ENCODE measurements at places on chromosomes 13 and 19. TPM values are rescaled to one million over a fixed set of nuclear protein-coding genes. Genes with fewer than 3 reads are reported as not detected.

GJA3 gene
- polyA plus RNA-seq: 13.6 TPM

DNA sequence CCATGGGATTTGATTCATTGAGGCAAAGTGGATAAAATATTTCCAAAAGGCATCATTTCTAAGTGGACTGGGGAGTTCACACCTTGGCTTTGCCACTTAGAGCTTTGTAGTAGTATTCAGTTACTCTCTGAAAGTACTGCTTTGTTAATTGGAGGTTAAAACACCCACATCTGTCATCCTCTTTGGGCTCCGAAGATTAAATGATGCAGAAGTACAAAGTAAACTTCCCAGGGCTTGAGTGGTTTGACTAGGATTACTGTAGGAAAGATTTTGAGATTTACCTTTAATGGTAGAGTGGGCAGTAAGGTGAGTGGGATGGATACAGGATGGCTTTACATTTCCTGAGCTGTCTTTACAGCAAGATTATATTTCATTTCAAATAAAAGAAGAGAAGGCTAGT is 42.4 kb downstream of the WASF3 start:
- DNase-seq: peak; percentile 39

GRCh38 chr13:33341861-33342452 is 56.4 kb upstream of the STARD13 start:
- DNase-seq: no peak

GRCh38 chr13:50654331-50654730 is 189.2 kb downstream of the DLEU7 start:
- no peak for DNase-seq

LILRA1 gene
- polyA plus RNA-seq: 0.43 TPM

GRCh38 chr13:57123681-57124080 is 17.0 kb upstream of the PRR20A start:
- no peak for DNase-seq

FUT2 gene
- 0.96 TPM for polyA plus RNA-seq

DNA sequence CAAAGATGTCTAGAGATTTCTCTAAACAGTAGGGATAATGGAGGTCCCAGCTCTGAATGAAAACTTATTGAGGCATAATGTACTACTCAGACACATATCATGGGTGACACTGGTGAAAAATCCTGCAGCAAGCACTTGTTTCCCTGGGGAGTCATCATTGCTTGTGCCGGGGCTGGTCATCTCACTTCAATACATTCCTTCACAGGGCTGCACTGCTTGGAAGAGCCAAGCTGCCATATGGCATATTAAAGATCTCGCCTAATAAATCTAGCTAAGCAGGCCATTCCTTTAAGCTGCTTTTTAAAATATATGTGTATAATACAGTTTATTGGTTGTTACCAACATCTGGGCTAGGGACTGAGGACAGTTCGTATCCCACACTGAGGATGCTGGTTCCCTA is 332.2 kb upstream of the GPC6 start:
- no peak for DNase-seq

FGF14 gene
- polyA plus RNA-seq: 0.87 TPM

DNA sequence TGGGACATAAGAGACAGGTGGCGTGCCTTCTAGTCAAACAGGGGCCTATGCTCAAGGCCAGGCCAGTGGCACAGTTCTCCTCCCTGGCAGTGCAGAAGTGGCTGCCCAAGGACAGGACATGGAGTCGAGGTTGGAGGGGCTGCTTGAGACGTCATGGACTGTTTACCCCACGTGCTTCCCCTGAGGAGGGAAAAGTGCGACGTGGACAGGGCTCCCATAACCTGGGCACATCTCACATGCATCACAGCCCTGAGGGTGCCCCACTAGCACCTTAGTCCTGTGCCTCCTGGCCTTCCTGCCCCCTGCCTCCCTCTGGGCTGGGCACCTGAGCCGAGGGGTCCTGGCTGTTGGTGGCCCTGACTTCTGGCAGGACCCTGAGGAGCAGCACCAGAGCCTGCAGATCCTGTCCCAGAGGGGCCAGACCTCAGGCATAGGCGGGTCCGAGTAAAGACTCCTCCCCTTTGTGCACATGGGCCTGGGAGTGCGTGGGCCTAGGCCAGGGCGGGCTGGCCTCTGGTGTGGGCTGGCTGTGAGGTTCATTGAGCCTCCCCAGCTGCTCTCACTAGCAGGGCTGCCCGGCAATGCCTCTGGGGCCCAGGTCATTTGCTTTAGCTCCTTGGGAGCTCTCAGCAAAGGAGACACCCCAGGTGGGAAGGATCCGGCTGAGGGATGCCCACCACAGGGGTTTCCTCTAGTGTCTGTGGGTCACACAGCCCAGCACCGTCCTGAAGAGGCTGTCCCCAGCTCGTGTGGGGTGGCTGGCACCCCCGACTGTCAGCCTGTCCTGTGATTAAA is 65.7 kb downstream of the CEBPG start:
- no peak for DNase-seq

Measured in right renal cortex interstitium (tissue), 3 donors.